HuH-7 (cell line): ENCODE measurements at places on chromosomes 7 and 10.

GRCh38 chr10:128036746-128037543 lies 89.3 kb downstream of the MKI67 start:
- no peak for DNase-seq

GRCh38 chr10:99232360-99232999 lies 3.2 kb downstream of the HPSE2 start:
- DNase-seq: no peak

- no peak for DNase-seq
Measured at GRCh38 chr7:50618281-50618680, 53.1 kb upstream of the DDC start.

- DNase-seq: peak; percentile 39
Measured at GRCh38 chr7:95199779-95200558, 124.4 kb downstream of the PON1 start.

DNA sequence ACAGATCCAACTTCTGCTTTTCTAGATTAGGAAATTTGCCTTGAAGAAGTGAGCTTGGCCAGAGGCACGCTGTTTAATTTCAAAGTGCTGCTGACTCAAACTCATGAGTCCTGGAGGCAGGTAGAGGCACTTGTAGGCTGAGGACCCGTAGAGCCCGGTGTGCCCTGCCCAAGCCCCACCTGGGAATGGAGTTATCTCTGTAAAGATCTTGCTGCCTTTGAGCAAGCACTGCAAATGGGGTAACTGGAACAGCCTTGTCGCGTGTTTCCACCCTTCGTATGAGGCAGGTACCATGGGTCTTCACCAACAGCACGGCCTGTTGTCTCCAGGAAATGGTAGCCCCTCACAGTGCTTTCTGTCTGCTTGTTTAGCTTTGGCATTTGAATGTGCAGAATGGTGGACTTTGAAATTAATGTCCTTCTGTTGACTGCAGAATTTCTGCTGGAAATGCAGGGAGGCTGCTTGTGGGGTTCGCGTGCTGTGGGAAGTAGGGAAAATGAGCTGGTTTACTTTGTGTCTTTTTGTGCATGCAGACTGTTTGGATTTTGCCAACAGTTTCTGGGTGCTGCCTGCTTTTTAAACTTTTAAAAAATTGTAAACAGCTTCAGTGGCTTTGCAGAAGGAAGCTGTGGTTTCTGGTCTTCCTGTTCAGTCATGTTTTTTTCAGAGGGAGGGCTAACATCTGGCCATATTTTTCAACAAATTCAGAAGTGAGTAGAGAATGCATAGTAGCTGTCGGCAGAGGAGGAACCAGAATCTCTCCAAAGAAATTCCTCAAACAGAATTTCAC lies 27.2 kb downstream of the CCM2 start:
- DNase-seq: no peak

GRCh38 chr7:75639886-75640190 lies 98.9 kb downstream of the HIP1 start:
- DNase-seq: peak; percentile 30

- peak; percentile 6 for DNase-seq
Measured at GRCh38 chr10:62554632-62555199, 180.5 kb downstream of the ZNF365 start.

DNA sequence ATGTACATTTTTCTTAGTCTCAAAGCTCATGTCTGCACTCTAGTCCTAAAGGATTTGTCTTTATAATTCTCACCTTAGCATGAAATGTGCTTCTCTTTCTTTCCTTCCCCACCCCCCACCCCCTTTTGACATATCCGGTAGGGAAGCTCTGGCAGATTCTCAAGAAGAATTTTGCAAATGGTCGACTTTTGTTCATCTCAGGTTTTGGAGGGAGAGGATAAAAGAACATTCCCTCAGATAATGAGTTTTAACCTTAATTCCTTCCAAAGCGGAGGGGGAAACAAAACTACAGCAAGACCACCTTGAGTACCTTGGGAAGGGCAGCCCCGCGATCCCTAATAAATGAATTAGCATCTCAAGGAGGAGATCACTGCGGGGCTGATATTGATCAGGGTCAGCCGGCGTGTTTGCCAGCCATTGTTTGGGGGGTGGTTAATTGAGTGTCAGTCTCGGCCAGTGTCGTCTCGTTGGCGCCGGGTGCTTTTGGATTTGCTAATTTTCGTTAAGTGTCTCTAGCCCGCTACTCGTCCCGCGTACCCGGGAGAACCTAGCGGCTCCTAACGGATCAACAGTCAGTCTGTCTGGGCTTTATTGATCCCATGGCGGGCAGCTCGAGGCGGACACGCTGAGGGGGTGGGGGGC lies 874 bp upstream of the BAMBI start:
- no peak for DNase-seq

DNA sequence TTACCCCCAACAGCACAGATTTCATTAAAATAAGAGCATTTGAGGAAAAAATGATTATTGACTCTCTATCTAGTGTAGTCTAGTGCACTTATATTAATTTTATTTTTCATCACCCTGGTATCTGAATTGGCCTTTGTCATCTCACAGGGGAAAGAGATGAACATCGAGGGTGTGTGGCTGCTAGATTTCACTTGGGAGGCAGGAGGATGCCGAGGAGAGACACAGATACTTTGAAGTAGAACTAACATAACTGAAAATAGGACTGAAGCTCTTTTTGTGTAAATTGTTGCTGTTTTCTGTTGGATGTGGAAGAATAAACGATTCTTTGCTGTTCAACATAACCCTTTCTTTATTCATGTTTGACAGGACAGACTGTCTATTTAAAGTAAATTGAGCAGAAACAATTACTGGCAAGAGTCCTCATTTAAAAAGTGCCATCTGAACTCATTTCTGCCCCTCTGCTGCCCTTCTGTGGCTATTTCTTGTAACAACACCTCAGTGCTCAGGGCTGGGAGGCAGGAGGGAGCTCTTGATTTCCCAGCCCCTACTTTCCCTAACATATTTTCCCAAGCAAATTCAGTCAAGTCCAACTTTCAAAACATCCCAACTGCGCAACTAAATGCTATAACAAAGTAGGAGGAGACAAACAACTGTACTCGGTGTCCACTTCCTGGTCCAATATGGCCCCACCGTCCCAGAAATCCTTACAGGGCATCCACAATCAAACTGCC lies 15.6 kb downstream of the LYZL1 start:
- DNase-seq: peak; percentile 78

GRCh38 chr10:111007486-111007885 lies 69.3 kb upstream of the ADRA2A start:
- DNase-seq: no peak

GRCh38 chr7:106965108-106965507 lies 79.4 kb upstream of the PRKAR2B start:
- DNase-seq: no peak

GRCh38 chr10:122281018-122281626 lies 10.0 kb downstream of the BTBD16 start:
- DNase-seq: no peak

DNA sequence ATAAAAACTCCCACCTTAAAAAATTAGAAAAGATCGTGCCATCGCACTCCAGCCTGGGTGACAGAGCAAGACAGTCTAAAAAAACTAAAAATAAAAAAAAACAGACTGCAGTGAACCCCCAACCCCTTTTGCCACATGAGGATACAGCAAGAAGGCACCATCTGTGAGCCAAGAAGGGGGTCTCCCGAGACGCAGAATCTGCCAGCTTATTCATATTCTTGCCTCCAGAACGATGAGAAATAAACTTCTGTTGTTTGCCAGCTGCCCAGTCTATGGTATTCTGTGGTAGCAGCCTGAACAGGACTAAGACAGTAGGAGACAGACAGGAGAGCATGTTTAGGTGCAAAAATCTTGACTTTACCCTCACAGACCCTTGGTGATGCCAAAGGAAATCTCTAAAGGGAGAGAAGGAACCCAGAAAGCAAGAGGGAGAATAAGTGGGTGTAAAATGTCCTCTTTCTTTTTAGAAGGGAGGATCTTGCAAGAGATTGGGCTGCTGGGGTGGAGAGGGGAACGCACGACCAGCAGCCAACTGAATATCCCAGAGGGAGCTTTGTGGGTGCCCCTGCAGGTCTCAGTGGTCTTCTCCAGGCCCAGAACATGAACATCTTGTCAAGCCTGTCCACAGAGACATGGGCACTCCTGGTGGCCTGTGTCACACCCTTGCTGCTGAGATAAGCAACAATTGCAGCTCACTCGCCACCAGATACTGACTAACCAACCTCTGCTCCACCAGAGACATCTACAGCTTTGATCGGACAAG lies 400.7 kb upstream of the FOXK1 start:
- no peak for DNase-seq

DNA sequence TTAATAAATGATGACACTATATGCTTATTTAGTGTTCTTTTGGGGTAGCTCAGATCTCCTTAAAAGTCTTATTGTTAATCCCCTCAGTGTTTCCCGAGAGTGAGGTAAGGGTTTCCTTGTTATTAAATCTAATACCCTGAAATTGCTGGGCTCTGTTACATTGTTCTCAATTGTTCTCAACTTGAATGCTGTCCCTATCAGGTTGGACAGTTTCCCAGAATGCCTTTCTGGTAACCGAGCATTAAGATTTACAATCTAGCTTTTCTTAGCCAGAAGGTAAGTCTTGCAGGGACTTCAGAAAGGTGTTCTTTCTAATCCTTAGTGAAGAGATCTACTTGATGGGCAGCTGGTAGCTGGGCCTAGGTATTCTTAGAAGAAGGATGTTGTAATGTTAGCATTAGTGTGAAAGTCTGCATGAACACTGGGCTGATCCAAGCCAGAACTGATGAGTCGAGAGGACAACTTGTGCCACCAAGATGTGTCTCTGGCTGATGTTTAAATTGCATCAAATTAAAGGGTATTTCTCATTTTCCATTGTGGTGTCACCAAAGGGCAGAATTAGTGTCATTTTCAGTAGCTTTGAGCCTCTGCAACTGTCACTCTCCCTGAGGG lies 89.9 kb downstream of the SND1 start:
- DNase-seq: no peak

GRCh38 chr10:103553743-103554487 lies 60.4 kb downstream of the NEURL1 start:
- no peak for DNase-seq

DNA sequence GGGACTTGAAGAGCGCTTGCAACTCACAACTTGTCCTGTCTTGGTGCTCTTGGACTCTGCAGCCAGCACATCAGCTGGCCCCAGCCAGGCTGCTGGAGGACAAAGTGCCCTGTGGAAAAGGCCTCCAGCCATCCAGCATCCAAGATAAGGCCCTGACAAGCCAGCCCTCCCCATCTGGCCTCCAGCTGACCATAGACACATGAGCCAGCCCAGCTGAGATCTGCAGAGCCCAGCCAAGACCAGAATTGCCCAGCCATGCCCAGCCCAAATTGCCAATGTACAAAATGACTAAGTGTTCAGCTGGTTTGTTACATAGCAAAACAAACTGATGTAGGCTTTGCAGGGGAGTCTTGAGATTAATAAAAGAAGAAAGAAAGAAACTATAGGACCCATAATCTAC lies 36.0 kb upstream of the FRMD4A start:
- DNase-seq: no peak

DNA sequence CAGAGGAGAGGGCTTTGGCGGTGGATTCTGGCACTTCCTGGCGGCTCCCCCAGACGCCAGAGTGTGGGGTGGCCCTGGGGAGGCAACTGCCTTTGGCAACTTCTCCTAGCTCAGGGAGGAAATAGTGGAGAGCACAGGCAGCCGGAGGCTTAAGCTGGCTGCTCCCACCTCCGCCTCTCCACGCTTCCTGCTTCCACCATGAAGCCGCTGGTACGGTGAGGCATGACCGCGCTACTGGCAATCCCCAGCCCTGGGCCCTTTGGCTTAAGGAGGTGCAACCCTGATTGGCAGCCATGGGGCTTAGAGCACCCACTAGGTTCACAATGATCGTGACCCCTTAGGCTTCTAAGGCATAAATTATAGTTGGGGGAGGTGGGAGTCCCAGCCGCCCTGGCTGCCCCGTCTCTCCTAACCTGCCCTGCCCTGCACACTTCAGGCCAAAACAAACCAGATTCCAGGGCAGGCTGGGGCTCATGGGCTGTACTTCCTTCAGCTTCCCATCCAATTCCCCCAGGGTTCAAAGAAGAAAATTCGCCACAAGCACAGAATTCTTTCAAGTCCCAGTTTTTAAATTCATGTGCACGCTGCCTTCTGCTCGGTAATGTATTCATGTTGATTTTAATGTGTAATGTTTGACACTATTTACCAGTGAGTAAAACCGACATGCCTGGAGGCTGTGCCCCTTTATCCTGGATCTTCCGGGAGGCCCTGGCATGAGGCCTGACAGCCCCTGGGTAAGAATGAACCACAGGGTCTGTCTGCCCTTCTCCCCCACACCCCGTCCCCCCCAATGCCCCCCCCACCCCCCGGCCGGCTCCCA lies 90.7 kb upstream of the LRRC4 start:
- no peak for DNase-seq

DNA sequence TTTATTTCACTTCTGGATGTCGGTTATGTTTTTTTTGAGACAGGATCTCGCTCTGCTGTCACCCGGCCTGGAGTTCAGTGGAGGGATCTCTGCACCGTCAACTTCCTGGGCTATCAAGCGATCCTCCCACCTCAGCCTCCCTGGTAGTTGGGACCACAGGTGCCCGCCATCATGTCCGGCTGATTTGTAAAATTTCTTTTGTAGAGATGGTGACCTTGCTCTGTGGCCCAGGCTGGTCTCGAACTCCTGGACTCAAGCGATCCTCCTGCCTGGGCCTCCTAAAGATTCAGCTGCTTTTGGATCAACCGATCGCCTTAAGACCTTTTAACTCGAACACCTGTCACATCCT lies 606 bp upstream of the RABGEF1 start:
- DNase-seq: no peak

GRCh38 chr7:115662120-115662519 lies 368.4 kb downstream of the TFEC start:
- no peak for DNase-seq

DNA sequence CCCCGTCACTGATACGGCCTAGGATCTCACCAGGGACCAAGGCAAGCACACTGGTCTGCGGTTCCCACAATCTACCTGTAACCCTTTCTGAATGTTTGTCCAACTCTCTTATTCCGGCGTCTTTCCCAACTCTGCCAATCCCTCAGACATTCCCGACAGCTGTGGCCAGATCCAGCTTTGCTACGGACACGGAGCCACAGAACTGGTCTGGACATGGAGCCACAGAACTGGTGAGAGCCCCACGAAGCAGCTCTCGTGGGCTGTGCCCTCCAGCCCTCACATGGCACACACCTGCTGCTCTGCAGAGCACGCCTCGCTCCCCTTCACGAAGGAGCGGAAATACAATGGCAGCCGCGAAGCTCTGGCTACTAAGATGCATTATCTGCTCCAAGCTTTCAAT lies 376.8 kb downstream of the DNAJB6 start:
- no peak for DNase-seq
